ENCODE measurements at places on chromosomes 6 and 20.

DNA sequence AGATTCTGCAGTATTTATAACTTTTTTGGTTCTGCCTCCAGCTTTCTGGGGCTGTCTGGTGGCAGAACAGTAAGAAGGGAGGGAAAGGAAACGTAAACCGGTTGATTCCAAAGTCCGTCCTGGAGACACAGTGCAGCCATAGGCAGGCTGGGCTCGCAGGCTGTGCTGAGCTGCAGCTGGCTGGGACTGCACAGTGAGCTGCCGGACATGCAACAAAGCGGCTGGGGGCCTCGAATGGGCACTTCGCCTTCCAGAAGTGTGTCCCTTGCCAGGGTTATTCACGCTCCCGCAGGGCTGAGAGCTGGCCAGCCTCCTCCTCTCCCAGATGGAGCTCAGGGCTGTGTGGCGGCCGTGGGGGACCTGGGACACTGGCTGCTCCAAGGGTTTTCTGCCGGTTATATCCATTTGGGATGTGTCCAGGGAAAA is 78.1 kb upstream of the CD93 start:
- no peak for DNase-seq

GRCh38 chr6:3899061-3899460 is 49.9 kb downstream of the FAM50B start:
- DNase-seq, result no peak

DNA sequence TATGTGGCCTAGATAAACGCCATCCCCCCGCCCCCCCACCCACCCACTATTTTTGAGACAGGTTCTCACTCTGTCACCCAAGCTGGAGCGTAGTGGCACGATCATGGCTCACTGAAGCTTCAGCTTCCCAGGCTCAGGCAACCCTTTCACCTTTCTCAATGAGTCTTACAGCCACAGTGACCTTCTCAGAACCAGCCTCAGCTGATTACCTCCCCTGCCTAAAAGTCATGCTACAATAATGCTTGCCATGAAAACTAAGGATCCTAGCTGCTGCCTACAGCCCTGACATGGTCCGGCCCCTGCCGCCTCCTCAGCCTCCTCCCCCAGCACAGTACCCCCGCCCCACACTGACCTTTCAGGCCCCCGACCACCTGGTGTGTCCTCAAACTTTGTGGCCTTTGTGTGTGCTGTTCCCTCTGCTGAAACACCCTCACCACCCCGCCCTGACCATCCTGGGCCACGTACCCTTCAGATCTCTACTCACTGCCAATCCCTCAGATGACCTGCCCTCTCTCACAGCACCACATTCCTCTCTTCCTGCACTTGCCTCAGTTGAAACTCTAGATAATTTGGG is 31.3 kb downstream of the PNPLA1 start:
- DNase-seq, result no peak

DNA sequence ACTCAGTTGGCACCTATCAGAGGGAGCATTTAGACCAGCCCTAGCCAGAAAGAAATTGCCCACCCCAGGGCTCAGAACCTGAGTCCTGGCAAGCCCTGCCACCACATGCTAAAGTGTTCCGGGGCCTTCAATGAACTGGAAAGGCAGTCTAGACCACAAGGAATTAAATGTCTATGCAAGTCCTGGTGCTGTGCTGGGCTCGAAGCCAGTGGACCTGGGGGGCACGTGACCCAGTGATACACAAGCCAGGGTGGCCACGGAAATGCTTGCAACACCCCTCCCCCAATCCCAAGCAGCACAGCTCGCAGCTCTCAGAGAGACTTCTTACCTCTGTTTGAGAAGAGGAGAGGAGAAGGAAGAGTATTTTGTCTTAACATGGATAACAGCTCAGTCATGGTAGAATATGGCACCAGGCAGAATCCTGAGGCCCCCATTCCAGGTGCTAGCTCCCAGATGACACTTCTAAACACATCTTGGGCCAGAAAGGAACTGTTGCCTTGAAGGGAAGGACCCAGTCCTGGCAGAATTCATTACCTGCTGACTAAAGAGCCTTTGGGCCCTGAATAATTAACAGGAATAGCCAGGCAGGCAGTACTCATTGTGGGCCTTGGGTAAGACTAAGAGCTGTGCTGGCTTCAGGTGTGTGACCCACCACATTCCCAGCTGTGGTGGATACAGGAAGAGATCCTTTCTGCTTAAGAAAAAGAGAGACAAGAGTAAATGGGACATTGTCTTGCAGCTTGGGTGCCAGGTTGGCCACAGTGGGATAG is 111.3 kb downstream of the BTBD9 start:
- no peak for DNase-seq

DNA sequence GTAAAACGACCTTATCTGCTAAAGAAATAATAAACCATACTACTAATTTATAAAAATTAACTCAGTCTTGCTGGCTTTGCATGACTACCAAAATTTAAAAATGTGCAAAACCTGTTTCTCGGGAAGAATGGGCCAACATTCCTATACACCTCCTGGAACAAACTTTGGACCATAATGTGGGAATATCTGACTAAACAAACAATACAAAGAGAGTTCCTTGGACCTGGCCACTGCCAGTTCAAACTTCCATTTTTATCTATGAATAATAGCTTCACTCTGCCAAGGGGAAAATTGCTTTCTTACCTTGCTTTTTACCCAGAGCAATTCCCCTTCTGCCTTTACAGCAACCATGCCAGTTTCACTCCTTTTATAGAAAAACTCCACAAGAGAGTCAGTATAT is 38.7 kb upstream of the POU5F1 start:
- no peak for DNase-seq

- no peak for DNase-seq
Observed at GRCh38 chr6:90008908-90009501, 114.7 kb downstream of the GJA10 start.

DNA sequence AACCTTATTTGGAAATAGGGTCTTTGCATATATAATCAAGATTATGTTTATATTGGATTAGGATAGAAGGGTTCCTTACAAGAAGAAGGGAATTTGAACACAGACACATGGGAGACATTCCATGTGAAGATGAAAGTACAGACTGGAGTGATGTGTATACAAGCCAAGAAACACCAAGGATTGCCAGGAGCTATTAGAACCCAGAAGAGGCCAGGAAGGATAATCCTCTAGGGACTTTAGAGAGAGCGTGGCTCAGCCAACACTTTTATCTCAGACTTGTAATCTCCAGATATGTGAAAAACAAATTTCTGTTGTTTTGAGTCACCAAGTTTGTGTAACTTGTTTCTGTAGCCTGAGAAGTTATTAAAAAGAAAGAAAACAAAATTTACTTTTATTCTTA is 1173.9 kb upstream of the CITED2 start:
- DNase-seq, result no peak

DNA sequence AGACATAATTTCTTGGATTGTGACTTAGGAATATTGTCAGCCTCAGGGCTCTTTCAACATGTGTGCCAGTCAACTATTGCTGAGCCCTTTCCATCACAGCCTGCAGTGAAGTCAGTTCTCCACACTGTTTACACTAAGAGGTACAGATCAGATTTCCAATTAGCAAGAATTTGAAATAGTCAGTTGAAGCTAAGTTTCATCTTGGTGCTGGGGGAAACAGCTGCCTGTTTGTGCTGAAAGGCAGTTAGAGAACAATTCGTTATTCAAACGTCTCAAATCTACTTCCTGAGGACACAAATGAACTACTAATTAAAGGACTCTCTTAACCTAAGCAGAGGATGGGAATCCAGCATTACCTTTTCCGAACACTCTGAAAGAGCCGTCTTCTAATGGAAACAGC is 25.9 kb downstream of the ADGRF1 start:
- DNase-seq, result no peak

GRCh38 chr6:21182589-21182988 is 411.0 kb upstream of the SOX4 start:
- no peak for DNase-seq

DNA sequence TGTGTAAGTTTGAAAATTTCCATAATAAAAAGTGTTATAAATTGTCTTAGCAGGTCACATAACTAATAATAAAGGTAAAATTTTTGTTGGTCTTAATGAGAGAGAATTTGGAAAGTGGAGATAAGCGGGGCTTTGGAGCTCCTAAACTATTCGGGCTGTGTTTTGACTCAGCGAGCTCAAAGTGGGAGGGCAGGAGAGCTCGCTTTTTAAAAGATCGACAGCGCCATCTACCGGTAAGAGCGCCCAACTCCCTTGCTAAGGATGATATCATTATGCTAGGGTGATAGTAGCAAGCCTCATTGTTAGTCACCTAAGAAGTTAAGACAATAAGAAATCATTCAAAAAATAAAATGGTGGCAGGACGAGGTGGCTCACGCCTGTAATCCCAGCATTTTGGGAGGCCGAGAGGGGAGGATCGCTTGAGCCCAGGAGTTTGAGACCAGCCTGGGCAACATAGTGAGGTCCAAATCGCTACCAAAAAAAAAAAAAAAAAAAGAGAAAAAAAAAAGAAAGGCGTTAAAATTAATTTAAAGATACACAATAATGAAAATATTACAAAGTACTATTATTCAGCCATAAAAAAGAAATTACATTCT is 24.8 kb downstream of the C6orf15 start:
- peak; percentile 77 for DNase-seq

DNA sequence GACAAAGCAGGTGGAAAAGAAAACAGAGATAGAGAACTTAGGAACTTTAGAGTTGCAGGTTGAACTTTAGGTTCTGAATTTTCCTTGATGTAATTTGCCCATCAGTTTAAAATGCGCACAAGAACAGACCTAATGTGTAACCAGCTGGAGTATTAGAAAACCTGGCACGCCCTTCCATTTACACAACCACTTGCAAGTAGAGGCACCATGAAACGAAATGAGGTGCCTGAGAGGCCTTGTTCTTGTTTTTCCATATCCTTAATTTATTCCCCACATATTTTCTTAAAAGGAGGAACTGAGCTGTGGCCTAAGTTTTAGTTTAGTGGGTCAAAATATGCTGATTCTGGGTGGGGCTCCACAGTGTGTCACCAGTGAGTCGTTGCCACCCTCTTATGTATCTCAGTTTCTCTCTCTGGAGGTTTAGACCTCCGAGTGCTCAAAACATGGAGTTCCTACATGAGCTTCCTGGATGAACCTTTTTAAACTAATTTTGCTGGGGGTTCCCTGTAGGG is 17.2 kb upstream of the IL22RA2 start:
- DNase-seq, result no peak

DNA sequence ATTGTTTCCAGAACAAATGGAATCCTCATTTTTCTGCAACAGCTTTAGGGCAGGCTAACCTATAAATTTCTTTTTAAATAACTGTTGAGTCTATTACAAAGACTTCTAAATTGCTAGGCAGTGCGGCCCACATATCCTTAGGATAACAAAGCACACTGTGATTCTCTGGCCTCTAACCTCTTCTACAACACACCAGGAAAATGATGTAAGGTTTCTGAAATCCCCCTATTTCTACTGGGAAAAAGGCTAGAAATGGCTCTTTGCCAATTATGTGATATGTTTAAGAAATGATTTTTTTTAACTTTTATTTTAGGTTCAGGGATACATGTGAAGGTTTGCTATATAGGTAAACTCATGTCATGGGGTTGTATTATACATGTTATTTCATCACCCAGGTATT is 17.3 kb upstream of the NT5E start:
- DNase-seq, result no peak

Data from HFFc6 (cell line).